ENCODE measurements at places on chromosomes 7 and 10. TPM values are rescaled to one million over a fixed set of nuclear protein-coding genes. Genes with fewer than 3 reads are reported as not detected.
A peak's percentile ranks its signal among the peaks of the same experiment; 100 is the strongest.

Gene PHYHIPL
- polyA plus RNA-seq = not detected

Gene CDC14C
- polyA plus RNA-seq = not detected

DNA sequence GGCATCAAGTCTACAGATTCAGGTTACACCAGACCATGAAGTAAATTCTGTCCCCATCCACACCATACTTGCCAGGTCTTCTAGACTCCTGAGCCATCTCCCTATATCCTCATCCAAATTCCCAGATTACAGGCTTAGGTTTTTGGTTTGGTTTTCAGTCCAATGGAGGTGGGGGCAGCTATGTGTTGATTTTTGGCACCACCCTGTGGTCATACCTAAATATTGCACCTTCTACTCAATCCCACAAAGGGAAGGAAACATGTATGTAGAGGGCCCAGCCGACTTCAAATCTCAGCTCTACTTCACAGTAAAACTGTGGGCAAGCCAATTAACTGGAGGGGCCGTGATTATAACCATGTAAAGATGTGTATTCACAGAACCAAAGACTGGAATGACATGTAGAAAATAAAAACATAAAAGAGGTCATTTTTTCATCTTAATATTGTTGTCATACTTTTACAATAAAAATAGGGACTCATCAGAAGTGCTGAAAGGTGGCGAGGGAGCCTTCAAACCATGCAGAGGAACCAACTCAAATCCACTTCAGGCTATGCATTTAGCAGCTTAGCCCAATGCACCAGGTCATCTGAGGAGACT is 19.8 kb downstream of the ERCC6 start:
- peaks cover 41% of the 10 kb centered on the region for H3K36me3 ChIP-seq
- peaks cover 4% of the 10 kb centered on the region for H3K4me1 ChIP-seq
- DNase-seq = peak; percentile 37
- no peak overlapping the region for H3K4me3 ChIP-seq
- no peaks in the 10 kb centered on the region for H3K27me3 ChIP-seq

GRCh38 chr10:77774940-77775391 is 137.4 kb upstream of the KCNMA1 start:
- H3K27me3 ChIP-seq = peaks cover 2% of the 10 kb centered on the region
- H3K36me3 ChIP-seq = peaks cover 24% of the 10 kb centered on the region
- DNase-seq = no peak

Gene COBL
- polyA plus RNA-seq = not detected

DNA sequence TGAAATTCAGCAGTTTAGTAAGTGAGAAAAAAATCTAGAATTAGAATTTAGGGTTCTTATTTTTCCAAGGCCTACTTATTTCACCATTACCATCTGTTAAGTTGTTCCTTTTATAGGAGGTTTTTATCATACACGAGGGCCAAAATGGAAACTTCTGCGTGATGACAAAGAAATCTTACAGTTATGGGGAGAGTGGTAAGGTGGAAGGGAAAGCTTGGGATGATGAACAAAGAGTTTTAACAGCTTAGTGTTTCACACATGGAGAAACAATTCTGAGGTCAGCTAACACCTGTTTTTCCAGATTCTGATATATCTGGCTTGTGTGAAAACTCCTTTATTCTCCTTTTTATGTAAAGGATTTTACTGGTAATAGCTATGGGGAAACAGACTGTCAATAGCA is 49.8 kb upstream of the SEMA3C start:
- H3K27me3 ChIP-seq = no peaks in the 10 kb centered on the region
- no peaks in the 10 kb centered on the region for H3K36me3 ChIP-seq
- DNase-seq = no peak

- no peaks in the 10 kb centered on the region for H3K27me3 ChIP-seq
- H3K27ac ChIP-seq = no peak overlapping the region
- H3K36me3 ChIP-seq = no peaks in the 10 kb centered on the region
- no peaks in the 10 kb centered on the region for H3K4me1 ChIP-seq
Measured at GRCh38 chr7:116018731-116019130, 11.8 kb downstream of the TFEC start.

Gene AGMO
- not detected for polyA plus RNA-seq

DNA sequence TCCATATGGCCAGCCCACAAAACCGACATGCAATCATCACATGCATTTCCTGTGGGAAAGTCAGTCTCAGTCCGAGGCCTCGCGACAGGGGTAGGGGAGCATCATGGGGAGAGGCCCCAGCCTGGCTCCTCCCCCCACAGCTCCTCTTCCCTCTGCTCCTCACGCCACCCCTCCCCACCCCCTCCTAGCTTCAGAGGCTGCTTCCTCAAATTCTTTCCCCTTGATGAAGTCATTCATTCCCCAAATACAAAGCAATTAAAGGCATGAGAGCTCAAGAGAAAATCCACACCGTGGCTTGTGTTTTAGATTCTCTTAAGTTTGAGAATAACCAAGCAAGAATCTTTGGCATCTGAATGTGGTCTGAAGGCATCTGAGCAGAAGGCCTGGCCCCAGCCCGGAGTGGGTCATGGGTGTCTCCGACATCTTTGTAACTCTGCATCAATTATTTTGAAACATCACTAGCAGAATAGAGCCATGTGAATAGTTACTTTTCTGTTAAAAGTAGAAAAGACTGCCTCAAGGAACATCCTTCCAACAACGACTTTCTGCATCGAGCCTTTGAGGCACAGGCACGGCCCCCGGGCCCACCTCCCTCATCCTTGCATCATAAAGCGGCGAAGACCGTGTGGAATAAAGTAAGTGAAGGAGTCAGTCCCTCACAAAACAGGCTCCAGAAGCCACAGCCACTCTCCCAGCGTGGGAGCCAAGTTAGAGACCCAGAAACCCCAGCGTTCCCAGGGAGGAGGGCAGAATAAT is 90.9 kb downstream of the DIP2C start:
- H3K27ac ChIP-seq = no peak overlapping the region
- peaks cover 2% of the 10 kb centered on the region for H3K27me3 ChIP-seq
- no peaks in the 10 kb centered on the region for H3K4me1 ChIP-seq
- DNase-seq = no peak

- no peak for DNase-seq
- H3K27ac ChIP-seq = no peak overlapping the region
- no peak overlapping the region for H3K4me3 ChIP-seq
- peaks cover 4% of the 10 kb centered on the region for H3K27me3 ChIP-seq
- no peaks in the 10 kb centered on the region for H3K4me1 ChIP-seq
Measured at GRCh38 chr10:89808842-89809241, 107.5 kb downstream of the KIF20B start.

DNA sequence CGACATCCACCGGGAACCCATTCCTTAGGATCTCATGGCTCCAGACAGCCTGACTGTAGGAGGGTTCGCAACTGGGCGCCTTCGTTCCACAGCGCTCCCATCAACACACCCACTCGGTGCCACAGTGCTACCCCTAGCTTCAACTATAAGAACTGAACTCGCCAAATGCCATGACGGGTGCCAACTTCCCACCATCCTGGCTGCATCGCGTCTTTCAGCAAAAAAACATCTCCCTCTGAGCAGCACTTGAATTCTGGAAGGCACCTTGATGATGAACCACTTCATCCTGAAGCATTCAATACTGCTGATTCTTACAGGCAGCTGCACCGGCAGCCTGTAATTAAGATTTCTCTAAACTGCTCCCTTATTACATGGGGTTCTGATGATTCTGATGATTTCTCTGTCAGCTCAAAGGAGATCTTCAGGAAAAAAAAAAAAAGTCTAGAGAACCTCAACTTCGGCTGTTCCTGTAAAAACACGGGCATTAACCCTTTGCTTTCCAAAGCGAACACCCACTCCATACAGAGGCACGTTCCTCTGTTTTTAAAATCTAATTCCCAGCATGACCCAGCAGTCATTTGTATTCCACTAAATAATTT is 1.3 kb downstream of the CYTH3 start:
- H3K36me3 ChIP-seq = no peaks in the 10 kb centered on the region
- H3K27me3 ChIP-seq = peaks cover 12% of the 10 kb centered on the region
- DNase-seq = peak; percentile 43
- peaks cover 57% of the 10 kb centered on the region for H3K4me1 ChIP-seq

- no peak for DNase-seq
- H3K4me1 ChIP-seq = peaks cover 44% of the 10 kb centered on the region
- peaks cover 46% of the 10 kb centered on the region for H3K27me3 ChIP-seq
- H3K27ac ChIP-seq = no peak overlapping the region
- H3K4me3 ChIP-seq = peak overlapping the region; percentile 64
Measured at GRCh38 chr7:129780974-129781927, 169.7 kb downstream of the NRF1 start.

Gene APBB1IP
- polyA plus RNA-seq = 83.5 TPM

DNA sequence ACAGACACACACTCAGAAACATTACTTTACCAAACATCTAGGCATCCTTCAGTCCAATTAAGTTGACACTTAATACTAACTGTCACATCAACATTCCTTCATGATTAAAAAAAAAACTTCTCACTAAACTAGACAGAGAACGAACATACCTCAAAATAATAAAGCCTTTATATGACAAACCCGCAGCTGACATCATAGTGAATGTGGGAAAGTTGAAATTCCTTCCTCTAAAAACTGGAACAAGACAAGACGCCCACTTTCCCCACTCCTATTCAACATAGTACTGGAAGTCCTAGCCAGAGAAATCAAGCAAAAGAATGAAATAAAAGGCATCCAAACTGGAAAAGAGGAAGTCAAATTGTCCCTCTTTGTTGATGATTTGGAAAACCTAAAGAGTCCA is 96.9 kb upstream of the PPP1R9A start:
- peaks cover 3% of the 10 kb centered on the region for H3K27me3 ChIP-seq
- no peak overlapping the region for H3K4me3 ChIP-seq
- H3K4me1 ChIP-seq = no peaks in the 10 kb centered on the region
- no peak for DNase-seq

- peaks cover 20% of the 10 kb centered on the region for H3K36me3 ChIP-seq
- no peak for DNase-seq
- no peak overlapping the region for H3K4me3 ChIP-seq
- peaks cover 25% of the 10 kb centered on the region for H3K4me1 ChIP-seq
- no peak overlapping the region for H3K27ac ChIP-seq
Measured at GRCh38 chr7:105776068-105776790, 100.2 kb downstream of the ATXN7L1 start.

GRCh38 chr10:113469796-113470195 is 83.1 kb upstream of the HABP2 start:
- H3K27ac ChIP-seq = no peak overlapping the region
- H3K4me1 ChIP-seq = no peaks in the 10 kb centered on the region
- H3K4me3 ChIP-seq = no peak overlapping the region
- H3K27me3 ChIP-seq = peaks cover 2% of the 10 kb centered on the region

- no peaks in the 10 kb centered on the region for H3K27me3 ChIP-seq
- H3K27ac ChIP-seq = no peak overlapping the region
- no peak for DNase-seq
- peaks cover 10% of the 10 kb centered on the region for H3K36me3 ChIP-seq
Measured at GRCh38 chr10:49162761-49163310, 25.4 kb downstream of the TMEM273 start.

DNA sequence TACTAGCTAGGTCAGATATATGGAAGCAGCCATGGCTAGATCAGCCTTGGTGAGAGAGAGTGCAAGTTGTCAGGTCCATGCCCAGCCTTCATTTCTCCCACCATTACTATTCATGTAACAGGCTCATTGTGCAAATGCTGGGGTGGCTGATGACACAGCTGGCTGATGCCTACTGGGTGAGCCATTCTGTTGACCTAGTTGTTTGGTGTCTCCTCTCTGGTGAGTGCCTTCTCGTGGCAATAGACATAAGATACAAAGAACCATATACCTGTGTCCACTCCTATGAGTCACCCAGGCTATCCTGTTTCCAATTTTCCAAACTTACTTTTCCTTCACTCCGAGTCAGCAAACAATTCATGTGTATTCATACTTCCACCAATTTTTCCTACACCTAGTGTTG is 46.0 kb downstream of the ZNF25 start:
- no peak overlapping the region for H3K4me3 ChIP-seq
- no peaks in the 10 kb centered on the region for H3K4me1 ChIP-seq
- no peak overlapping the region for H3K27ac ChIP-seq
- no peaks in the 10 kb centered on the region for H3K36me3 ChIP-seq
- no peaks in the 10 kb centered on the region for H3K27me3 ChIP-seq

DNA sequence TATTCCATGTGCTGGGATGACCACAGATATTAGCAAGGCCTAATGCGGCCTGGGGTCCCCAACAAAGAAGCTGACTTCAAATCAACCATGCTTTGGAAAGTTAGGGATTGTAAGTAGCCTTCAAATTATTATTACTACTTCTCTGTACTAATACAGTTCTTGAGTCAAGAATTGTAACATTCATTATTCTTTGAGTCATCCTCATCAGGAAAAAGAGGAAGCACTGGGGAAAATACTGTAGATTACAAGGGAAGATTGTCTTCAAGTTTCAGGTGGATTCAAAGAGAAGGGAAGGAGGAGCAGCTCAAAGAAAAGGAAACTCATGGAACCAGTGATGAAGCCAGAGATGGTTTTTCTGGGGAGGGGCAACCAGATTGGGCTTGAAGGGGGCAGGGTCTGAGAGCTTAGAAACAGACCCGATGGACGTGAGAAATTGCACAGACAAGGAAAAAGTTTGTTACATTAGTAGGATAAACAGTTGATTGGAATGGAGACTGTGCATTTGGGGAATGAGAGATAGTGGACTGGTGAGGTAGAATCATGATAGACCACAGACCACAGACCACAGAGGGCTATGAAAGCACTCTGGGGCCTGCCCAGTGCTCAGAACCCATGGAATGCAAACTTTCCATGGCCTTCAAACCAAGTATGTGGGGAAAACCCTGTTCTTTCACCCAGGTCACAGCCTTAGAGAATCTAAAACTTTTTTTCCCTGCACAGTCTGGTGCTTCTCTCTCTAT is 209.9 kb downstream of the ZNF365 start:
- H3K27ac ChIP-seq = no peak overlapping the region
- no peaks in the 10 kb centered on the region for H3K4me1 ChIP-seq
- no peak for DNase-seq
- peaks cover 8% of the 10 kb centered on the region for H3K27me3 ChIP-seq
- no peaks in the 10 kb centered on the region for H3K36me3 ChIP-seq
- no peak overlapping the region for H3K4me3 ChIP-seq

DNA sequence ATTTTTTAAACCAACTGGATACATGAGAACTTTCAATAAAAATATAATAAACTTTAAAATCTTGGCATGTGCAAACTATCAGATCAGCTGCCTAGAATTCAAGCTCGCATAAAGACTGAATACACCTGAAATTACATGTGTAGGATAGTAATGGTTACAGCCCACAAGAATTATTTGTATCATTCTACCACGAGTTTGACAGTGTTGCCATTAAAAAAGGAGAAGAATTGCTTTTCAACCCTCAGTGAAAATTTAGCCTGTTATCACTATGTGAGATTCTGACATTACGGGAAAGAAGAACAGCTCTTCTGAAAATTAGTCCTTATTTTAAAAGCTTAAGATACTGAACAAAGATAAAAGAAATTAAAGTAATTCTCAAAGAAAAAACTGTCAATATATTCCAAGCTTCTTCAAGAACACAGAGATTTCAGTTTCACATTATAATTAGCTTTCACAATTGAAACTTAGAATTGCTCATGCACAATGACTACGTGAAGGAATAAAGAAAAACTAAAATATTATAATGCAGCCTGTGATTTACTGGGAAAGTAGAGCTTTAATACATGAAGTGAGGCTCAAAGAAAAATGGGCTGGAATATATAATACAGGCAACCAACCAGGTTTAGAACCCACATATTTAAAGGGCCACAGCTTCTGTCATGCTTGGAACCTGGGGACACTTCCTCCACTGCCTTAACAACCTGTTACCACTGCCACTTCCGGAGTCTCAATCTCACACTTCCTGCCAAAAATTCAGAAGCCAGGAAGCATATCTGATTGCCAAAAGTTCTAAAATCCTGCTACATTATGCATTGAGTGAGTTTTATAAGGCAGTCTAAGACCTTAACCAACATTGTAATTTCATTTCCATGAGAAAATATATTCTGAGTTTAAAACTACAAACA is 23.2 kb downstream of the TPK1 start:
- H3K4me1 ChIP-seq = peaks cover 25% of the 10 kb centered on the region
- peaks cover 1% of the 10 kb centered on the region for H3K27me3 ChIP-seq
- peak; percentile 45 for DNase-seq
- peak overlapping the region; percentile 63 for H3K4me3 ChIP-seq
- H3K27ac ChIP-seq = peak overlapping the region; percentile 92

GRCh38 chr7:7920481-7920880 is 48.1 kb upstream of the GLCCI1 start:
- no peak overlapping the region for H3K27ac ChIP-seq
- no peaks in the 10 kb centered on the region for H3K27me3 ChIP-seq
- H3K36me3 ChIP-seq = peaks cover 4% of the 10 kb centered on the region

Gene ZC3HAV1L
- polyA plus RNA-seq = 0.40 TPM
